Activated CD8-positive, alpha-beta memory T cell treated with anti-CD3 and anti-CD28 coated beads, Interleukin-2, amount 50 U/mL, for 48 hours (primary cell): ENCODE measurements at places on chromosomes 7 and 10.

DNA sequence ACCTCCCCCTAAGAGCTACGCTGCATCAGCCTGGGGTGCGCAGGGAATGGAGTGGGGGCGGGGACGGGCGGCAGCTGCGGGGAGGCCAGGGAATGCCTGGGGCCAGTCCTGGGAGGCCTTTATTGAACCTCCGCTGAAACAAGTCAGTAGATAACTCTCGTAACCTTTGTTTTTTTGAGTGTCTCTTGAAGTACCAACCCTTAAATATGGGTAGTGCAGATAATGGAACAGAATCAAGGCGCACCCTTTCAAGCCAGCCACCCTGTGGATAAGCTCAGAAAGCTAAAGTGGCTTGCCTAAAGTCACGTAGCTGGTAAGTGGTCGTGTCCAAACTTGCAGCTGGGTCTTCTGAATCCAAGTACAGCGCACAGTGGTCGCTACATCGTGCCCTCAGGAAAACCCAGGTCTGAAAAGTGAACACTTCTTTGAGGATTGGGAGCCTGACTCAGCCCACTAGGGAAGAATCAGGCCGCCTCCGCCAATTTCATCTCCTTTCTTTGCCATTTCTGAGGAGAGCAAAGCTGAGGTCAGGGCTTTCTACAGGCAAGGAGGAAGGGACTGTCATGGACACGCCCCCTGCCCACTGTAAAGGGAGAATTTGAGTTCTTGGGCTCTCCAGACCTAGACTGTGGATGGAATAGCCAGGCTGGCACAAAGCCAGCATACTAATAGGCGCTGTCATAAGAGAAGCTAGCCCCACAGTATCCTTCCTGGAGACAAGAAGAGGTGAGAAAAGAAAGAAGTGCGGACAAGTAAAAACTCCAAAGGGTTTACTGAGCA lies 3.2 kb upstream of the EGR2 start:
- DNase-seq, result no peak

DNA sequence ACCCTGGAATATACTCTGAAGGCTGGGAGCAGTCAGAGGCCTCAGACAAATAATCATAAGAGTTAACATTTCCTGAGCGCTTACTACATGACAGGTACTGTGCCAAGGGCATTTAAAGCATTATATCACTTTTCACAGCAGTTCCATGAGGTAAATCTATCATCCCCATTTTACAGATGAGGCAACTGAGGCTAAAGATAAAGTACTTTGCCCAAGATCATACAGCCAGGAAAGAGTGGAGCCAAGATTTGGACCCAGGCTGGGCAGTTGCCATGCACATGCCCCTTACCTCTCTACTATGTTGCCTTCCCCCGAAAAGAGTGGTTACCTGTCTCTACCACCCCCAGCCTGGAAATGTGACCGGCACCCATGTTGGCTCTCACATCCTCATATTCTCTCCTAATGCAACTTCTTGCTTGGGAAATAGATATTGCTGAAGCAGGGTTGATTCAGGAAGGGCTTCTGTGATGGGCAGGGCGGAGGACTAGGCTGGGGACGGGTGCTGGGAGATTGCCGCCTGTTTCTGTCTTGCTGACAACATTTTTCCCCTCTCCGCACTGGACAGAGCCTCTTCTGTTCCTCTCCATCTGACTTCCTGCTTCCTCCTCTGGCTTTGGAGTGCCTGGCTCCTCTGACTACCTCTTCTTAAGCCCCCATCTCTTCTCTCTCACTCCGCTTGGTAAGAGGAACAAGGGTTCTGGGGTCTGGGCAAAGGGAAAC lies 13.8 kb downstream of the SMO start:
- no peak for DNase-seq

- no peak for DNase-seq
Measured at GRCh38 chr7:50121286-50121685, 28.2 kb upstream of the ZPBP start.

DNA sequence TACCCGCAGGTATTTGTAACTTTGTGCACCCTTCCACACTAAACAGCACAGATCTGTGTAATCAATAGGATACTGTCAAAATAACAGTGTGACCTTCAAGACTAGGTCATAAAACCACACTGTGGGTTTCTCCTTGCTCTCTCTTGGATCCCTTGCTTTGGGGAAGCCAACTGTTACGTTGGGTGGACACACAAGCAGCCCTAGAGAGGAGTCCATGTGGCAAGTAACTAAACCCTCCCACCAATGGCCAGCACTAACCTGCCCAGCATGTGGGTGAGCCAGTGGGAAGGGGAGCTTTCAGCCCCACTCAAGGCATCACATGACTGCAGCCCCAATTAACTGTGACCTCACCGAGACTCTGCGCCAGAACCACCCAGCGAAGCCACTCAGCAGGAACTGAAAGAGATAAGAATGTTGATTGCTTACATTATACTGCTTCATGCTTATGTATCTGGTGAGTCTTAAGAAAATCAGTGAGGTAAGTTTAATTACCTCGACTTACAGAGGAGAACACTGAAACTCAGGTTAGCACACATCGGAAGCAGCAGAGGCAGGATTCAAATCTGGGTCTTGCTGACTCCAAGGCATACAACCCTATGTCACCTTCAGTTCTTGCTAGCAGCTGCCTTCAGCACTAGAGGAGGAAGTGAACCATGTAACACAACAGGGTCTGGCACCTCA lies 9.4 kb upstream of the ZC3HAV1 start:
- peak; percentile 72 for DNase-seq

- no peak for DNase-seq
Measured at GRCh38 chr10:20040012-20040411, 223.8 kb downstream of the PLXDC2 start.

DNA sequence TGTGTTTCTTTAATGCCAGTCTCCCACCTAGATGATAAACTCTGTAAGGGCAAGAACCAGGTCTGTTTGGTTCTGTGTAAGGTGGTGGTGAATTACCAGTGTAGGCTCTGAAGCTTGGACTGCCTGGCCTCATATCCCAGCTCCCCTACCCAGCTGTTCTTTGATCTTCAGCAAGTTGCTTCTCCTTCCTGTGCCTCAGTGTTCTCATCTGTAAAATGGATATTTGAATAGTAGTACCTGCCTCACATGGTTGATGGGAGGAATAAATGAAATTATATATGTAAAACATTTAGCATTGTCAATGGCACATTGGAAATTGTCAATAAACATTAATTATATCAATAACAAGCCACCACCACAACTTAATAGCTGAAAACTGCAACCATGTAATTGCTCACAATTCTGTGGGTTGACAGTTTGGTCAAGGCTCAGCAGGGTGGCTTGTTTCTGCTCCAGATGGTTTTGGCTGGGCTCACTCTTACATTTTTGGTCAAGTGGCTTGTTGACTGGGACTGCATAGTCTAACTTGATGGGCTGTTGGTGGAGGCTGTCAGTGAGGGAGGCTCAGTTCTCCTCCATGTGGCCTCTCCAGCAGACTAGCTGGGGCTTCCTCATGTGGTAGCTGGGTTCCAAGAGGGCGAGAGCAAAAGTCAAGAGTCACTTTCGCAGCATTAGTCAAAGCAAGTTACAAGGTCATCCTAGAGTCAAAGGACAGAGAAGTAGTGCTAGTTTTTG lies 84.5 kb upstream of the DUSP5 start:
- DNase-seq, result peak; percentile 73

GRCh38 chr7:90777041-90777440 lies 180.9 kb downstream of the CDK14 start:
- no peak for DNase-seq

GRCh38 chr7:98217623-98218582 lies 6.7 kb downstream of the BHLHA15 start:
- no peak for DNase-seq

- no peak for DNase-seq
Measured at GRCh38 chr10:91610444-91610843, 22.4 kb downstream of the PPP1R3C start.

DNA sequence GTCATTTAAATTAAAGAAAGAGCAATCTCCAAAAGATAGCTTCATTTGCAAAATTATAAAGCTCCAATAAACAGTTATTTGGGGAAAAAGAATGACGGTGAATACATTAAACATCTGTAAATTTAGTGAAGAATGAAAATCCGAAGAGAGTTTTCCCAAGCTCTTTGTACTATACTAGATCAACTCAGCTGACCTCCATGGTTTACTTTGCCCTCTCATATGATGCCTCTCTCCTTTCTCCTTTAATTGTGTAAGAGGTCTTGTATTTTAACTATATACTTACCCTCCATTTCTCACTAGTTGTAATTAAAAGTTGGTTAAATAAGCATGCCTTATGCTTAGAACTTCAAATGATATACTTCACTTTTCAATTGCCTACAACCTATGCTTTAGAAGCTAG lies 125.8 kb downstream of the CACNA2D1 start:
- DNase-seq, result no peak

DNA sequence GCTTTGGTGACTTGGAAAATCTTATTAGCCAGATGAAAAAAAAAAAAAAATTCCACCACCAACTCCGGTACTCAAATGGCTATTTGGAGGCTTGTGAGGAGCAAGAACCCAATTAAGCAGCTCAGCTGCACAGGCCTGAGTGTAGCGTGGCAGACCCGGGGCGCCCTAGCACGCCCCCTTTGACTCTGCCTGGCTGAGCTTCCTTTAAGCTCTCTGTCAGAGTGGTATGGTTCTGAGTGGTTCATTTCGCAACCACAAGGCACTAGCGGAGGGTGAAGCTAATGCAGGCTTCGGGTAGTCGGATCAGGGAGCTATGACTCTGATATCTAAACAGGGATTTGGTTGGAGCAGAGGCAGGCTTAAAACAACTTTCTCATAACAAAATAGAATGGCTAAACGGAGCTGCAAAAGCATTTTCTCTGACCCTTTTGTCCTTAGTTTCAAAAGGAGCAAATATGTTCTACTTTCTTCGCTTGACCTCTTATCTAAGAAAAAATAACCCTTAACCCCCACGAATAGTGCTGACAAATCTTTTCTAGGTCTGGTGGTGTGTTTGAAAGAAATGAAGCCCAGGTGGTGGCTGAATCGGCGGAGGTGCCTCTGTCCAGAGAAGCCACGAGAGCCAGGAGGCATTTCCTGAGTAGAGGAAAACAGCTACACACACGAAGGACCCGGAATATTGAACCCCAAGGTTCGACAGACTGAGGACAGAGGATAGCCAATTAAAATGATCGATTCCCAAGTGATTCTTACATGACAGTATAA lies 285.4 kb upstream of the GLI3 start:
- DNase-seq, result no peak

- no peak for DNase-seq
Measured at GRCh38 chr10:18399158-18399557, 252.2 kb downstream of the NSUN6 start.

DNA sequence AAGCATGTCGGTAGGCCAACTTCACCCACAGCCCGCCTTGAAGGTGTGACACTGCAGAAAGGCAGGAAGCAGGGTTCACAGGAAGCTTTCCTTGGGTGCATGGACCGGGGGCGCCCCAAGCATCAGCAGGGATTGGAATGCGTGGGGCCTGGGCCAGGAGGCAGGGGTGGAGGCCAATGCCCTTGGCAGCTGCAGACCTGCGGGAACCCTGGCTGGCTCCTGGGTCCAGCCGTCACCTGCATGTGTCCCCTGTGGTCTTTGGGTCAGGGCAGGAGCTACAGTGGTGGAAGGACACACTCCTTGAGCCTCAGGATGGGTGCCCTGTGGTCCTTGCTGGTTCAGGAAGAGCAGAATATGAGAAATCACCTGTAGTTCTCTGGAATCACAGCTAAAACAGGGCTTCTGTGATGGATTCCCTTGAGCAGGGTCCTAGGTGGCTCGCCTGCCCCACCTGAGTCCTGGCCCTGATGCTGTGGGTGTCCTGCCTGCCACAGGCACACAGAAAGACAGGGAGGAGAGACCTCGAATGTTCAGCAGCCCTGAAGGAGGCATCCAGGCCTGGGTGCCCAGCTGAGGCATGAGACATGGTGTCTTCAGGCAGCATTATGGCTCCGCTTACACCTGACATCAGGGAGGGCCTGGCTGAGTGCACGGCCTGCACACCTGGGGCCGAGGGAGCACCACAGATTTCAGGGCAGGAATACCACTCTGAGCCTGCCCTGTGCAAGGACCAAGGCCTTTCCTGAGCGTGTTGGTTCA lies 15.1 kb downstream of the ANTXRL start:
- DNase-seq, result no peak

DNA sequence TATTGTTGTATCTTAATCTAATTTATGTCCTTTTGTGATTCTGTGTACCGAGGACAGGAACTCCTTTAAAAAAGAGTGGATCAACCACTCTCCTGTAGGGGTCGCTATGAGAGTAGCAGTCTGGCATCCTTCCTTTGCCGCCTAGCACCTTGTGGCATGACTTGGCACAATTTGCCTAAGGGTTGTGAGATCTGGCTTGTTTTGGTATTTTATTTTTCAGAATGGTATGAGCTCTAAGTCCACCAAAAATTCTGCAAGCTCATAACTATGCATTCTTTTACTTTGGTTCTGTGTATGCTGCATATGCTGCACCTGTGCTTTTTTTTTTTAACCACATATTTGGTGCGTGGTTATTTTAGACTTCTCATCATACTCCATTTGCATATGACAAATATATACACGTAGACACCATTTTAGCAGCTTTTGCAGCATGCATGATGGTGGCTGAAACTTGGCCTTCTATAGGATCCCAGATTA lies 112.8 kb downstream of the CDK14 start:
- no peak for DNase-seq

DNA sequence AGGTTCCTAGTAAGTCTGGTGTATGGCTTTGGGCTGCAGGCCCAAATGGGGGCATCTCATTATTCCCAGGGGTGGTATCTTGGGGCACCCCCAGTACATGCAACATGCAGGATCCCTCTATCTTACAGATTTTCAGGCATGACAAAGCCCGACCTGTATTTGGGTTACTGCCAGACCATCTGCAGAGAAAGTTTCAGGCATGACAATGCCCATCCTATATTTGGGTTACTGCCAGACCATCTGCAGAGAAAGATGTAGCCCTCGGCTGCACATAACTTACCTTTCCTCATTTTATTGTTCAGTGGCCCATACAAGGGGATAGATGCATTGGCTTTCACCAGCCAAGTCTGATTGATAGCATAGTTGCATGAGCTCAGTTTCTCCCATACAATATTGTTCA lies 112.2 kb upstream of the RAB18 start:
- DNase-seq, result no peak

DNA sequence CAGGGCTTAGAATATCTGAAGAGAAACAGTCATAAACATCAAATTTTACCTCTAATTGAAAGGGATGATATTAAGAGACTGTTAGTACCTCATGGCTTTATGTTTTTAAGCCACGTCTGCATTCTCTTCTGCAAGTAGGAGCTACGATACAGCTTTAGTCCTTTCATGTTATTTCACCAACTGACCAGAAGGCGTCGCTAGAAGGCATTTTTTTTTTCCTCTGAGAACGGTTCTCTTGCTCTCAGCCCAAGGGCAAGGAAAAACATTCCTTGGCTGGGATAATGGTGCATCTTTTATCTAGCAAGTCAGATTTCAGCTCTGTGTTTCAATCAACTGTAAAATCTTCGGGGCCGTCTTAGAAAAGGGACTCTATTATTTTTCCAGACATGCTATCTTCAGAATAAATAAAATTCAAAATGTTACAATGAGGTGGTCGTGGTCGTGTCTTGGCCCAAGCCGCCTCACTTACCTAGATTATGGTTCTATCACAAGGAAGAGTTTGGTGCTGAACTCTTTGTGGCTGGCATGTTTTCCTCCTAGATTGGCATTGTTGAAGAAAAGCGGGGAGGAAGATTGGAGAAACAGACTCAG lies 41.6 kb upstream of the LYZL2 start:
- DNase-seq, result no peak

GRCh38 chr10:121540732-121541395 lies 57.4 kb downstream of the FGFR2 start:
- DNase-seq, result no peak
